ENCODE measurements at places on chromosomes 2 and 18.

DNA sequence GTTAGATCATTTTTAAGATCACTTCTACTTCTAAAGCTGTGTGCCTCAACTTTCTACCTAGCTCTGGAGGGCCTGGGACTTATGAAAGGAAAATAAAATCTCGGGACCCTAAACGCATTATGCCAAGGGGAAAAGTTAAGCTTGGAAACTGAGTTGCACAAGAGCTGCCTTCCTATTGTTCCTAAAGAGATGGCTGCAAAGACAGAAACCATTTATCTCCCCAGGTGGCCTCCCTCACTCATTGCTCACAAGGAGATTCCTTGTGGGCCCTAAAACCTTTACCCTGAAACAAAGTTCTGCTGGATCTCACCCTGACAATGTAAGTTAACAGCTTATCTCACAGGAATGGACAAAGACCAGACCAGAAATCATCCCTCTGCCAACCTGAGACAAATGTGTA lies 26.8 kb downstream of the TUBB6 start:
- no peak for DNase-seq

- DNase-seq = no peak
Measured at GRCh38 chr2:232900811-232901735, 31.0 kb downstream of the SNORC start.

- DNase-seq = peak; percentile 18
Measured at GRCh38 chr18:36379435-36379984, 82.0 kb downstream of the FHOD3 start.

GRCh38 chr2:20224716-20225293 lies at the start of gene SDC1:
Gene SDC1, minus strand, starts transcription at chr2:20225130. Its CDS starts 263 bp downstream, at chr2:20224867.
- no peak for DNase-seq

- no peak for DNase-seq
Measured at GRCh38 chr2:206558492-206558891, 83.8 kb upstream of the FAM237A start.
